Stimulated activated CD4-positive, alpha-beta T cell treated with anti-CD3 and anti-CD28 coated beads, Interleukin-2, amount 100 ng/mL, for 4 hours (primary cell): ENCODE measurements at places on chromosomes 1 and 21.

DNA sequence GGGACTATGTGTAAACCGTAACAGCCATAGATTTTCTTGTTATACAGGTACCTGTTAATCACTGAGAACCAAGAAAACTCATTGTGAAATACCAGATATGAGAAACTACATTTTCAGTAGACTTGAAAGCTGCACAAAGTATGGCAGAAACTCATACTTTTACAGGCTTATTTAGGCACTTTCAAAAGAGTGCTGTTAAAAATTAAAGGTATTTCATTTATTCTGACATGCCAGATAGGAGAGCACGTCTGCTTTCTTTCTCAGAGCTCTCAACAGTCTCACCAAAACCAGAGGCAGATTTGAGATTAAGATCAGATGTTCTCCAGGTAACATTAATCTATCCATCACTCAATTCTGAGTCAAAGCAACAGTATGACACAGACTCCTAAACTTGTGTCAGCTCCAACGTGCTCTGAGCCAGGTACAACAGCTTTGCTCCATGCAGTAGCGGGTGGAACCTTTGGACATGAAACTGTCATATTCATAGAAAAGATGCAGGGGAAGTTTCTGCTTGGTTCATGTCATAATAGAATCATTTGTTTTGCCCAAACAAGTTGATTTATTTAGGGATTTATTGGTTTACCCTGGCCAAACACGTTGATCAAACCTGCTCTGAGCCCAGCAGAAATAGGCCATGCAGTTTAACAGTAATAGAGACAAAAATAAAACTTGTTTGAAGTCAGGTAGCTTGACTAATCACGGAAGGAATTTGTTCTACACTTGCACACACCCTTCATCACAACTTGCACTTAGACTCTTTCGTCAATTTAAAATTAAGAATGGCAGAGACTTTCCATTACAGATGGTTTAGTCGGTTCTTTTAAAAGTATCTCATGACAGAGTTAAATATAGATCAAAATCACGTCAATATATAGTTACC, 20.8 kb upstream of the TSNAX start:
- DNase-seq = no peak

DNA sequence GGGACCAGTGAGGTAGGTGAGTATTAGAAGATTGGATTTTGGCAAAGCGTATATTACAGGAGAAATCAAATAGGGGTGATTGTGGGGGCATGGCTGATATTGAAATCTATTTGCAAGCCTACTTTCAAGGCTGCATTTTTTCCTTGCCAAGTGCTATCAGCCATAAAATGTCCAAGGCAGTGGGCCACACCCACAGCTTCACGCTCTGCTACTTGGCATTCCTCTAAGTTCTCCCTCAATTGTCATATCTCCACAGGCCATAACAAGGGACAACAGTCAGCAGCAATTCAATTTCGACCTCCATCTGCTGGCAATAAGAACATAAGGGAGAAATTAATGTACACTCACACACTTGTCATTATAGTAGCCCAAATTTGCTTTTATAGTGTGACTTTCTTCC, 667.1 kb upstream of the PKN2 start:
- DNase-seq = no peak

- no peak for DNase-seq
These were observed 256.3 kb upstream of the DUSP10 start for GRCh38 chr1:221998186-221998612.

GRCh38 chr1:183106746-183107145, 79.3 kb upstream of the LAMC2 start:
- DNase-seq = no peak

GRCh38 chr1:15213341-15213821, 33.6 kb upstream of the FHAD1 start:
- DNase-seq = no peak
